T-helper 9 cell (primary cell): ENCODE measurements at places on chromosomes 3 and 15.

DNA sequence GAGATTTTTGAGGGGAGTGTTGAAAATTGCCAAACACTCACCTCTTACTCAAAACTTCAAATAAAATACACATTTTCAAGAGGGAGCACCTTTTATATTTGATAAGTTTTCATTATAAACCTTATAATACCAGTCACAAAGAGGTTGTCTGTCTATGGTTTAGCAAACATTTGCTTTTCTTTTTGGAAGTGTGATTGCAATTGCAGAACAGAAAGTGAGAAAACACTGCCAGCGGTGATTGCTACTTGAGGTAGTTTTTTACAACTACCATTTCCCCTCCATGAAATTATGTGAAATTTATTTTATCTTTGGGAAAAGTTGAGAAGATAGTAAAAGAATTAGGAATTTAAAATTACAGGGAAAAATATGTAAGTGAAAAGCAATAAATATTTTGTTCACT, 20.1 kb downstream of the DIPK2A start:
- DNase-seq = no peak

- DNase-seq = no peak
Measured at GRCh38 chr15:89034305-89034704, 54.0 kb upstream of the ABHD2 start.

DNA sequence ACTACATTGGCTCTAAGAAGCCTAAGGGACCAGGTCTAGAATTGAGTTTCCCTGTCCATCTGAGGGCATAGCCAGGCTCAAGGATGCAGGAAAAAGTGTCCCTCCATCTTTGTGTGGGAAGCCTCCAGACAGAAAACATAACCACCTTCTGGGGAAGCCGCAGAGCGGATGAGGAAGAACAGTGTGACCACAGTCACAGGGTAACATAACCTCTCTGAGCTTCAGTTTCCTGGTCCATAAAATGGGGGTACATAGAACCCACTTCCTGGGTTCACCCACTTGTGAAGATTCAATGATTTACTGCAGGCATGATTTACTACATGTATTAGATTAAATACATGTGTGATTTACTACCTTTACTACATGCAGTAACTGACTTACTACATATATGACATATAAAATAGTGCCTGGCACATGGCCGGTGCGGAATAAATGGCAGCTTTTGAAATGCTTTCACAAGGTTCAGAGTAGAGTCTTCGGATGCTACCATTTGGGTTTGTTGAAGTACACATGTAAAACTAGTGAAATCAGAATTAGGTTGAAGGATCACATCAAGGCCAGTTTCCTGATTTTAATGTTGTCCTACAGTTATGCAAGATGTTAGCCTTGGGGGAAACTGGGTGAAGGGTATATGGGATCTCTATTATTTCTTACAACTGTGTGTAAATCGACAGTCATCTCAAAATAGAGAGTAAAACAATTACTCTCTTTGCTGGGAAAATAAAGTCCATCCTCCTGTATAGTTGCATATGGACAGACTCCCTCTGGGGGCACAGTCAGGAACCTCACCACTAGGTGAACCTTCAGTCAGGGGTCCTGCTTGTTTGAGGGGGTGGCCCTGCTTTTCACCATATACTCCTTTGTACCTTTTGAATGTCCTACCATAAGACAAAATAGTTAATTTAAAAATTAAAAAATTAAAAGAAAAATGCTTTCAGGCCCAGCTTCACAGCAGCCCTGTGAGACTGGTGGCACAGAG, 86.0 kb downstream of the SEMA5B start:
- no peak for DNase-seq

- DNase-seq = no peak
Measured at GRCh38 chr15:67779549-67780111, 45.7 kb upstream of the SKOR1 start.

DNA sequence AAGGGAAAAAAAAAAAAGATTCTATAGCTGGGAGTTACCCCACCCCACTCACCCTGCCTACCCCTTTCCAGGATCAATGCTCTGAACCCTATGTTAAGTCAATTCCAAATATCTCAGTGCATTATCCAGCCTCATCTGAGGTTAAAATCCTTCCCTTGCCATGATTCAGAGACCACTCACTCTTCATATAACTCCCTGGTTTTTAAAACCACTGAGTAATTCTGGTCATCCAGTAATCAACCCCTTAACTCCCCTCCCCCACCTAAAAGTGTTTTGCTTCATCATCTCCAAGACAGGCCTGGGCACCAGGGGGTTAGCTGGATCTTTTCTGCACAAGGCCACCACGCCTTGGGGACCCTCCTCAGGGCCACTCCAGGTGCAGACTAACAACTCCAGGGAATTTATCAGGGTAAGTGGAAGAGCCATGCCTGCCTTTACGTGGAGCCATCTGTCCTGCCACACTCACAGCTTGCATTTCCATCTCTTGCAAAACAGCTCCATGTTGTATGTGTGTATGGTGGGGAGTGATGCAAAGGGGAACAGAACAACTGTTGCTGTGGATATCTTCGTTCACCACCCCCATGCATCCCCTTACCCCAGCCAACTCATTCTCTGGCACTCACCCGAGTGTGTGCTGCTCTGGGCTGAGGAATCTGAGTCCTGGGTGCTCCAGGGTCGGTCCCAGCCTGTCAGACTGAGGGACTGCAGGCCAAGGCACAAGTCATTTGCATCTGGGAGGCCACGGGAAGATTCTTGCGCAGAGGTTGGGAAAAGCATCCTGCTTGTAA, 30.7 kb upstream of the RPS17 start:
- DNase-seq = no peak
